ENCODE measurements at places on chromosomes 5 and 9.
A peak's percentile ranks its signal among the peaks of the same experiment; 100 is the strongest.

DNA sequence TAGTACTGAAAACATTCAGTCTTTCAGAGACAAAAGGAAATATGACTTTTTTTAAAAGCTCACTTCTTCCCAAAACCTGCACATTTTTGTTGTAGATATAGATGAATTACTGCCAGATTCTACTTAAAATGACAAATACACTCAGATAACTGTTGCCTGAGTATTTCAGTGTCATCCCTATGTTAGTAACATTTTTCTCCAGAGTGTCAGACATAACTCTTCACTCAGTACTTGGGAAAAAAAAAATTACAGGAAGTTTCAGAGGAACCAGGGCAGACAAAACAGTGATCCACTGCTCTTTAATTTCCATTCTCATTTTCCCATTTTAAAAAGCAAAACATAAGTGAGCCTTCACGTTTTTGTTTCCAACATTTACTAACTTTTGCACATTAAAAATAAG lies 79.3 kb upstream of the ITGA1 start:
- no peak for DNase-seq

DNA sequence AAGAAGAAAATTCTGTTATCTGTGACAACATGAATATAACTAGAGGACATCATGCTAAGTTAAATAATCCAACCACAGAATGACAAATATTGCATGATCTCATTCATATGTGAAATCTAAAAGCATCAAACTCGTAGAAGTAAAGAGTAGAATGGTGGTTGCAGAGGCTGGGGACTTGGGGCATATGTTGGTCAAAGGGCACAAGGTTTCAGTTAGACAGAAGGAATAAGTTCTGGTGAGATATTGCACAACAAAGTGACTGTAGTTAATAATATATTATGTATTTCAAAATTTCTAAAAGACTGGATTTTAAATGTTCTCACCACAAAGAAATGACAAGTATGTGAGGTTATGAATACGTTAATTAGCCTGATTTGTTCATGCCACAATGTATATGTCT lies 24.8 kb downstream of the GRIA1 start:
- DNase-seq = no peak

GRCh38 chr9:95508242-95508967 lies 8.4 kb downstream of the PTCH1 start:
- DNase-seq = no peak

GRCh38 chr9:105070176-105070575 lies 142.2 kb upstream of the ABCA1 start:
- DNase-seq = no peak

DNA sequence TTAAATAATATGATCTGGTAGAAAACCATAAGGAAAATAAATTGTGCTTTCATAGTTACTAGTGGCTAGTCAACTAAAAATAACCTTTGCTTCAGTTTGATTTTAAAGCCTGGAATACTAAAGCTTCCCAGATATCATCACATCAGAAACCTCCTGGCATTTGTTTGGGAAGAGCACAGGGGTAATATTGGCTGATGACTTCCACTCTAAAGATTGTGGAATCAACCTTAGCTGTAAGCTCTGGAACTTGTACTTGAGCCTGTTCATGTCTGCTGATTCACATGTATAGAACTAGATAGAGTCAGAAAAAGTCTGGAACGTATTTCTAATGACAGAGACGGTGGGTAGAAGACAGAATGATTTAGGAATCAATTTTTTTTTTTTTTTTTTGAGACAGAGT lies 345.0 kb downstream of the CWC27 start:
- no peak for DNase-seq

- no peak for DNase-seq
These were observed 172.8 kb upstream of the PLCXD3 start for GRCh38 chr5:41683181-41683580.

DNA sequence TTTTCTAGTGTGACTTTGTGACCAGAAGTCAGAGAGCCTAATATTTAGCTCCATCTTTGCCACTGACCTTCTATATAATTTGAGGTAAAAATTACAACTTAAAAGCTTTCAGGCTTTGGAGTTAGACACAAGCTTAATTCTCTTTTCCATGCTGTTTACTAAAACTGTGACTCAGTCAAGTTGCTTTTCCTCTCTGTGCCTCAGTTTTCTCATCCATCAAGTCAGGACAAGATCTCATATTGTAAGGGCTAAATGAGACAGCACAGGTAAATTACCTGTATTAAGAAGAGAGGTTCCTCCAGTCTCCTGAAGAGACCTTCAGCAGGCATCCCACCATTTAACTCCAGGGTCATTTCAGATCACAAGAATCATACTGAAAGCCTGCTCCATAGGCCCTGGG lies 339.2 kb downstream of the ASTN2 start:
- no peak for DNase-seq

GRCh38 chr5:180135128-180135955 lies 63.8 kb upstream of the RNF130 start:
- peak; percentile 56 for DNase-seq

GRCh38 chr9:131709771-131710431 lies 30.0 kb downstream of the RAPGEF1 start:
- no peak for DNase-seq

- no peak for DNase-seq
These were observed 71.1 kb downstream of the MLLT3 start for GRCh38 chr9:20551236-20551635.

- no peak for DNase-seq
These were observed 148.7 kb upstream of the GDNF start for GRCh38 chr5:37988454-37989046.

GRCh38 chr5:172586125-172587060 lies 54.7 kb upstream of the NEURL1B start:
- DNase-seq = no peak

- DNase-seq = peak; percentile 65
These were observed 24.3 kb upstream of the POMT1 start for GRCh38 chr9:131478421-131478868.

GRCh38 chr5:77852514-77853352 lies 76.6 kb upstream of the TBCA start:
- no peak for DNase-seq

GRCh38 chr9:77707383-77708063 lies 59.4 kb upstream of the GNA14 start:
- DNase-seq = peak; percentile 16

DNA sequence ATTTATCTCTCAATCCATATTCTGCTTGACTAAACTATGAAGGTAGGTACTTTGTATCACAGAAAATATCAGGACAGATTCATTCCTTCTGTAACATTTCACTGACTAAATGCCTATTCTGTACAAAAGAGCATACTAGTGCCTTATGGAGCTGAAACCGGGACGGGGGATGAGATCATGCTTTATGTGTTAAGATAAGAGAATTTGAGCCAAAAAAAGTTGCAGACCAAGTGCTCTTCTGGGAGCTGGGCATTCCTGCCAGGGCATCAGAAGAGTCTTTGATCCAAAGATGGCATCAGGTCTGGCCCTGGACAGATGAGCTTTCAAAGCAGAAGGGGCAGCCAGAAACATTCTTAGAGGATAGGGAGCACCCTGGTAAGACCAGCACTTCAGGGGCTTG lies 27.5 kb upstream of the GLIPR2 start:
- DNase-seq = no peak

DNA sequence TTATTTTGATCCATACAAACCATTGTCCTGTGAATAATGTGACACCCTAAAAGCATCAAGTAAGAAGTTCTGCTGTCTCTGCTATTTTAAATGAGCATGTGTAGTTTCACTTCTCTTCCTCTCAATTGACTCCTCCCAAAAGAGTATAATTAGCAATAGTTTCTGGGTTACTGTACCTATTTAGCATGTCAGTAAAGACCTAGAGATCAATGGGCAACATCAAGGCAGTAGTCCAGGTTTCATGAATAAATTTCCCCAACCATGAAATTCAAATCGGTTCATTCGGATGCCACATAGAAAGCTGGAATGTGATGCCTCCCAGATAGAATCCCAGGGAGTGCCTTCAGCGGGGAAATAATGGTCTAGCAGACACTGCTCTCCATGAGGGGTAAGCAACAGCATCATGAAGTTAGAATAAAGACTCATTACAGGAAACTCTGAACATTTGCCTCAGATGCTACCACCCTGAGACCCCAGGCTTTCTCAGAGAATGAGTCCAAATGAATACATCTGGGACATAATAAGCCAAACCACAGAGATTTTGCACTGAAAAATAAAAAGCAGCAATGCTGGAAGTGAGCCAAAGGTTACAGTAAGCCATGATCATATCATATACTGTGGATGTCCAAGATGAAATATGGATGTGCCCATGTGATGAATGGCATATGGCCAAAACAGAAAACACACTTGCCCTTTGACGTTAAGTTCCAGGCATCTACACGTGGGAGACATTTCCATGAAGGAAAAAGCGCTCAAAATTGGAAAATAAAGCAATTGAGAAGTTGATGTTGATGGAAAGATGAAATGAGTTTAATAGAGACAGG lies 1107.0 kb upstream of the SEMA6A start:
- no peak for DNase-seq

DNA sequence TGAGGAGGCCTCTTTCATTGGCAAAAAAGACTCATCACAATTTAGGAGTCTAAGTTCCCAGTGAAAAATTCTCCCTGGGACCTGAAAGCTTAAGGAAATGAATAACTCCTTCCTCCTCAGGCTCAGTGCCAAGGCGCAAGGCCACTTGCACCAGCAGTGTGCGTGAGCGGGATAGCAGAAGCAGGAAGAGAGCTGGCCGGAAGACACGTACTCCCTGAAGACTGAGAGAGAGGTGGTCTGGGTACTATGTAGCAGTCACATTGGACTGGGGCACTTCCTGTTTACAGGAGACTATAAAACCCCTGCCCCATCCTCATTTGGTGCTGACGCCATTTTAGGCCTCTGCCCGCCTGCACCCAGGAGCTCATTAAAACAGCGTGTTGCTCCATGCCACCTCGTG lies 66.3 kb upstream of the IL33 start:
- no peak for DNase-seq

GRCh38 chr9:128191406-128192046 lies at the start of gene CIZ1:
Gene CIZ1, minus strand, starts transcription at chr9:128191572. Its CDS starts 715 bp downstream, at chr9:128190857.
- peak; percentile 90 for DNase-seq

GRCh38 chr5:150060471-150060870 lies 25.9 kb downstream of the CSF1R start:
- no peak for DNase-seq

- no peak for DNase-seq
These were observed 69.6 kb upstream of the LRRTM2 start for GRCh38 chr5:138944527-138945322.

DNA sequence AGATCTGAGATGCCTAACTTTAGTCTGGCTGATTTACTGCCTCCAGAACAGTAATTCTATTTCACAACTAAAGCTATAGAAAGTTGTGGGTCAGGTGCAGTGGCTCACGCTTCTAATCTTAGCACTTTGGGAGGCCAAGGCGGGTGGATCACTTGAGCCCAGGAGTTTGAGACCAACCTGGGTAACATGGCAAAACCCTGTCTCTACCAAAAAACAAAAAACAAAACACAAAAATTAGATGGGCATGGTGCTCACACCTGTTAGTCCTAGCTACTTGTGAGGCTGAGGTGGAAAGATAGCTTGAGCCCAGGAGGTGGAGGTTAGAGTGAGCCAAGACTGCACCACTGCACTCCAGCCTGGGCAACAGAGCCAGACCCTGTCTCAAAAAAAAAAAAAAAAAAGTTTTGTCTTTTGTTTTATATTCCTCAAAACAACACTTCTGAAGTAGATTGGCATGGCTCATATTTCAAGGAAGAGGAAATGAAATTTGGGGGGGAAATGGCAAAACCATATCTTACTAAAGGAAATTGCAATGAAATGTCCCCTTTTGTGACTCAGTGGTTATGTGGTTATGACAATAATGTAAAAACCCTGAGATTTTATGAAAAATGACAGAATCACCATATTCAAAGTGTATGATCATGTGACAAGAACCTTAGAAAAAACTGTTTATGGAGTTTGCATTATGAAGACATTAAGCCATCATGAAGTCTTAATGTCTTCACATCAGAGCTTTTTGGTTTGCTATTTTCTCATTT lies 16.2 kb downstream of the FNBP1 start:
- DNase-seq = no peak

DNA sequence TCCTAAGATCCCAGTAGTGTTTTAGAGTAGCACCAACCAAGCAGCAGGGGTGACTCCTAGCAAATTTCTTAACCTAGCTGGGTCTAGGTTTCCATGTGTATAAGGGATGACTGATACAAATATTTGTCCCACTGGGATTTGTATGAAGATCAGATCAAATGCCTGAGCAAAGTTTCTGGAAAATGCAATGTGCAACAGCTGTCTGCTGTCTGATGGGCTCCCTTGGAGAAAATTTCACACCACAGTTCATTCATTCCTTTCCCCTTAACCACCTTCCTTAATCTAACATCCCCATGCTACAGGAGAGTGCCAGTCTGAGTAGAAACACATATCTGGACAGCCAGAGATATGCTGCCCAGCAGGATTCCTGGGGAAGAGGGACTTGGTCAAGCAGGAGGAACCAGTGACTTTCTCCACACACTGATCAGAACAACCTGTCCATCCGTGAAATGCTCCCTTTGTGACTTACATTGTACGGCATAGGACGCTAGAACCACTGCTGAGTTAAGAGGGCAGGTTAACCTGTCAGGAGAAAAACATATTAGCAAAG lies 53.3 kb downstream of the PTPN3 start:
- DNase-seq = no peak

- no peak for DNase-seq
These were observed 23.3 kb downstream of the MCTP1 start for GRCh38 chr5:95261437-95262175.

DNA sequence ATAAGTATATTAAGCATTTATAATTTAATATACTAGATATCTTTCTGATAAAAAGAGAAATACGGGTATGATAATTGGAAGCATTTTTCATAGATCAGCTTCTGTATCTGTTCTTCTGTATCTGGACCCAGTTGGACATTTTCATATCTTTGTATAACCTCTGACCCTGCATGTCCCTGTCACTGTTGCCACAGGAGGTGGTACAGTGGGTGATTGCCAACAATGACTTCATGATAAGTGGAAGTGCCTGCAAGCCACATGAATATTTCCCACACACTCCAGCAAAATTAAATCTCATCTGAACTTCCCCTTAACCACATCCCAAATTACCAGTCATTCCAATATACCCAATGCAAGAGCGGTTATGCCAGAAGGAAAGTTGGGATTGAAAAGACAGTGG lies 376.4 kb downstream of the ARRDC3 start:
- DNase-seq = no peak

GRCh38 chr9:137300567-137301080 lies 1.4 kb downstream of the NRARP start:
- DNase-seq = peak; percentile 66

DNA sequence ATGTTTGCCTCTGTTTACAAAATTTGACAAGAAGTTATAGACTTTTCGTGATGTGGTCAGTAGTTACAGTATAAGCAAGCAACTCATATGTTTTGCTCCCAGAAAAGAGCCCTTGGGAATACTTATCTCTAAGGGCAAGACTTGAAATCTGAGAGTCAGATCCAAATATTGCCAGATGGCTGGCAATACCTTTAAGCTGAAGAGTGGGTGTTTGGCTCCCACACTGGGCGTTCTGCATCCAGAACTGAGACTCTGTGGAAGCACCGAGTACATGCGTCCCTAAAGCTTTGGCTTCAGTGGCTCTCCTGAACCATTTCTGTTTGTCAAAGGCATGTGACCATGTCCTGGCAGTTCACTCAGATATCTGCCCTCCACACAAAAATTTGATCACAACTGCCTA lies 194.1 kb downstream of the DCP2 start:
- DNase-seq = no peak

Measured in T47D (cell line).